HT-29 (cell line): ENCODE measurements at places on chromosomes 12 and 14. TPM values are rescaled to one million over a fixed set of nuclear protein-coding genes. Genes with fewer than 3 reads are reported as not detected.

- no peak for DNase-seq
Measured at GRCh38 chr12:93778306-93778705, 101.1 kb downstream of the CRADD start.

- no peak for DNase-seq
Measured at GRCh38 chr12:108811411-108812180, 45.8 kb downstream of the SSH1 start.

GRCh38 chr12:52151837-52152783, 39.7 kb downstream of the KRT80 start:
- peak; percentile 86 for DNase-seq

GRCh38 chr12:124426594-124427555, 132.0 kb downstream of the RFLNA start:
- no peak for DNase-seq

DNA sequence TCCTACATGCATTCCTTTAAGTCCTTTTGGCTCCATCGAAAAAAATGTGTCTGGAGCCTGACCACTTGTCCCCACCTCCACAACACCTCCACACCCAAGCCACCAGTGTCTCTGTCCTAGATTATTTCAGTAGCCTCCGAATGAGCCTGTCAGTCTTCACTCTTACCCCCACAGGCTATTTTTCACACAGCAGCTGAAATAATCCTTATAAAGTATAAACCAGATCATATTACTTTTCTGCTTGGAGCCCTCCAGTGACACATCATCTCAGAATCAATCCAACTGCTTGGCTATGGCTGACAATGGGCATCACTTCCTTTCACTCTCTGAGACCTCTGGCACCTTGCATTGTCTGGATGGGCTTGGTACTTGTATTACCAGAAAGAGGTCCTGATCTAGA, 44.9 kb downstream of the BBS10 start:
- DNase-seq, result no peak

HSPB8 gene
- 0.05 and 0.13 TPM in 2 replicates for total RNA-seq

DNA sequence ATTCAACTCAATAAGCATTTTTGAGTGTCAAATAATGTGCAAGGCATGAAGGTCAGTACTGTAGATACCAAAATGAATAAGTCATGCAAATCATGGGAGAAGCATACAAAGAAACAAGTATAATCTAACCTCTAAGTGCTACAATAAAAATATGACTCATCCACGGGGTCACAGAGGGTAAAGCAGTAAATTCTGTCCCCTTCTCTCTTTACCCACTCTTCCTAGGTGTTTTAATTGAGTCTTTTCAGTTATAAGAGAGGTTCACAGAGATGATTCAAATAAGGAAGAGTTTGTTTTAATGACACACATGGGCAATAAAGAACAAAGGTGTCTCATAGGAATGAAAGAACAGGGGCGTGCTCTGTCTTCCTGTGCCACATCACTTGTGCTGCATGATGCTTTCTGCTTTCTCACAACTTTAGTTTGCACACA, 71.5 kb upstream of the DAAM1 start:
- DNase-seq, result peak; percentile 77

GRCh38 chr14:94773655-94774343, 3.9 kb upstream of the GSC start:
- DNase-seq, result no peak

HAL gene
- total RNA-seq, result not detected in 2 replicates

DNA sequence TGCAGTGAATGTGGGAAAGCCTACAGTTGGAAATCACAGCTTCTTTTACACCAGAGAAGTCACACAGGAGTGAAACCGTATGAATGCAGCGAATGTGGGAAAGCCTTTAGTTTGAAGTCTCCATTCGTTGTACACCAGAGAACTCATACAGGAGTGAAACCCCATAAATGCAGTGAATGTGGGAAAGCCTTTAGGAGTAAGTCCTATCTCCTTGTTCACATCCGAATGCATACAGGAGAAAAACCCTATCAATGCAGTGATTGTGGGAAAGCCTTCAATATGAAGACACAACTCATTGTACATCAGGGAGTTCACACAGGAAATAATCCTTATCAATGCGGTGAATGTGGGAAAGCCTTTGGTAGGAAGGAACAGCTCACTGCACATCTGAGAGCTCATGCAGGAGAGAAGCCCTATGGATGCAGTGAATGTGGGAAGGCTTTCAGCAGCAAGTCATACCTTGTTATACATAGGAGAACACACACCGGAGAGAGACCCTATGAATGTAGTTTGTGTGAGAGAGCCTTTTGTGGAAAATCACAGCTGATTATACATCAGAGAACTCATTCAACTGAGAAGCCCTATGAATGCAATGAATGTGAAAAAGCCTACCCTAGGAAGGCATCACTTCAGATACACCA, 24.6 kb downstream of the ZNF26 start:
- DNase-seq, result no peak

NGB gene
- not detected in 2 replicates for total RNA-seq

DNA sequence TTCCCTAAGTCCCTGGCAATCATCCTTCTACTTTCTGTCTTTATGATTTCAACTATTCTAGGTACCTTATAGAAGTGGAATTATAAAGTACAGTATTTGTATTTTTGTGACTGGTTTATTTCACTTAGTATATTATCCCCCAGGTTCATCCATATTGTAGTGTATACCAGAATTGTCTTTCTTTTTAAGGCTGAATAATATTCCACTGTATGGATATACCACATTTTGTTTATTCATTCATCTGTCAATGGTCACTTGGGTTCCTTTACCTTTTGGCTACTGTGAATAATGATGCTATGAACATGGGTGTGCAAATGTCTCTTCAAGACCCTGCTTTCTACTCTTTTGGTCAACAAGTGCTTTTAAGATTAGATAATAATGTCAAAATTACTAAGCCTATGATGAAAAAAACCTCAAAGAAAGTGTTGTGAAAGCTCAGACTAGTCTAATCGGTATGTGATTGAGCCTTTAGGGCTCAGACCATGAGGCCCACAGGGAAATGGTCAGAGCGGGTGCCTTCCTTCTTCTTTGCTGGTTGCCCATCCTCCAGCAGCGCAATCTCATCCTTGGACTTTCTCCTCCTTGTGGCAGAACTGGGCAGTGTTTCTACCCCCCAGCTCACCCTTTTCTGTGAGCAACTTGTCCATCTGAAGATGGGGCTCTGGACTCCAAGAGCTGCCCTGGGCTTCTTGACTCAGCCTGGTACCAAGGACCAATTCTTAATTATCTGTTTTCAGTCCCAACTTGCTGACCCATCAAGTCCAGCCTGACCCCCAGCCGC, 105.4 kb downstream of the TTC8 start:
- no peak for DNase-seq

DNA sequence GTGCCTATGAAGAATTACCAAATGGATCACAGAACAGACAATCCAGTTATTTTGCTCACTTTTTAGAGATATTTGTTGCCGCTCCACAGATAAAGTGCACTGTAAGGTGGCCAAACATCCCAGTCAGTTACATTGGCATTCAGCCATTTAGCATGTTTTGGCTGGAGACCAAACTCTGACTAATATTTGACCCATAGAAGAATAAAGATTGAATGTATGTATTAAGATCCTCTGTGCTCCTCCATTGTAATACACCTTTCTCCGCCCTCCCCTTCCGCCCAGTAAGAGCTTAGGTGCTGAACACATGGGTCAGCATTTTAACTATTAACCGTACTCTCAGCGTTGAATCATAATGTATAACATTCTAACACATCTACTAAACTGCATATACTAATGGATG, 163.4 kb downstream of the ANO6 start:
- DNase-seq, result peak; percentile 92

GRCh38 chr14:76701436-76701835, 59.8 kb upstream of the VASH1 start:
- no peak for DNase-seq

POU6F1 gene
- 0.05 TPM in 1 of 2 replicates, not detected in the other for total RNA-seq

- peak; percentile 19 for DNase-seq
Measured at GRCh38 chr12:66131067-66131688, 628 bp upstream of the LLPH start.

GRCh38 chr14:37329189-37330001, 131.7 kb downstream of the MIPOL1 start:
- DNase-seq, result peak; percentile 71

GRCh38 chr14:40204441-40205175, 772.4 kb upstream of the FBXO33 start:
- DNase-seq, result no peak

AICDA gene
- not detected in 2 replicates for total RNA-seq

FOXN3 gene
- total RNA-seq, result 8.8 and 9.4 TPM in 2 replicates

GRCh38 chr12:30514666-30515065, 181.0 kb downstream of the IPO8 start:
- no peak for DNase-seq

GRCh38 chr14:50357124-50357523, 39.6 kb downstream of the CDKL1 start:
- DNase-seq, result no peak

- no peak for DNase-seq
Measured at GRCh38 chr12:4383304-4383865, 3.9 kb upstream of the FGF23 start.

DNA sequence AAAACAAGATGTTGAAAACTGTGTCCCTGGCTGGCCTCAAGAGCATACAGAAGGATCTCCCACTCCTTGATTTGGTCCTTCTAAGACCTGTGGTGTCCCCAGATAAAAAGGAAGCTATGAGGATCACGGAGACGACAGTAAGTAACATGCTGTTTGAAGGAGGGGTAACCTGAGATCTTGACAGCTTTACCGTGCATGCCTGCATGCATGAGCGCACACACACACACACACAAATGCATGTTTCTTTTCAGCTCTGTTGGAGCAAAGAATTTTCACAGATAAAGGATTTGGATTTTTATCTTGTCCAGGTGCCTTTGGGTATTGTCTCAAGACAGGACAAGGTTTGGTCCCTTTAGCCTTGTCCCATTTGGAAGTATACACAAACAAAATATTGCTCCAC, 411.6 kb upstream of the CCDC196 start:
- DNase-seq, result no peak

DNA sequence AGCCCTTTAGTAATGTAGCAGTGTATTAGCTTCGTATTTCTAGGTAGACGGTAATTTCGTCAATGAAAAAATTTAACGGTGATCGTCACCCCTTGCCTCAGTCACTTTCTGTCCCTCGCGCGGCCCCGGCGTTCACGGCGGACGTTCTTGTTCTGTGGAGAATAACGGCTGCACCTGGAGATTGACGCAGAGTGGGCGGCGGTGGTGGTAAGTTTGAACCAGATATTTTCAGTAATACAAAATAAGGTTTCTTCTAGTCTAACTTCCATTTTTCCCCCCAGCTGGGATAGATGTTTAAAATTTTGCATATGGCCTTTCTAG, 341 bp downstream of the ZNF10 start:
- DNase-seq, result no peak

DNA sequence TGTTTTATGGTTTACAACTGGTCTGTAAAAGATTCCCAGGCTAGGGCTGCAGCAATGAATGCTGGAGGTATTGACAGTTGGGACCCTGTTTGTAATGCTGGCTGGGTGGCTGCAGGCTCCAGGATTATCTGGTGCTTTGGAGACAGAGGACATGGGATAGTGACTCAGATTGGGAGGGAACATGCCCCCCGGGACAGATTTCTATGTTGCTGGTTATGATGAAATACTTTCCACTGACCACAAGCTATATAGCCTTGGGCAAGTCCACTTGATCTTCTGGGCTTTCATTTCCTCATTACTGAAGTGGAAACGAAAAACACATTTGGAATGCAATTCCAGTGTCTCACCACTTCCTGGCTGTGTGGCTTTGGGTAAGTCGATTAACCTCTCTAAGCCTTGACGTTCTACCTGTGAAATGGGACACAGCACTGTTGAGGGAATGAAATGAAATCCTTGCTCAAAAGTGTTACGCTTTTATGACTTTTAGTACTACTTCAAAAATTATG, 6.3 kb upstream of the TPCN1 start:
- peak; percentile 59 for DNase-seq

CMA1 gene
- total RNA-seq, result not detected in 2 replicates

GRCh38 chr14:83217492-83217891, 1683.8 kb upstream of the SEL1L start:
- DNase-seq, result no peak

MIP gene
- total RNA-seq, result 0.15 and 0.26 TPM in 2 replicates

GRCh38 chr14:44297437-44297836, 209.6 kb downstream of the FSCB start:
- no peak for DNase-seq

GRCh38 chr14:20180486-20180885, 10.2 kb upstream of the OR11G2 start:
- no peak for DNase-seq

- DNase-seq, result no peak
Measured at GRCh38 chr14:44279357-44279756, 227.7 kb downstream of the FSCB start.

PRH1 gene
- total RNA-seq, result 13.8 and 17.4 TPM in 2 replicates

DNA sequence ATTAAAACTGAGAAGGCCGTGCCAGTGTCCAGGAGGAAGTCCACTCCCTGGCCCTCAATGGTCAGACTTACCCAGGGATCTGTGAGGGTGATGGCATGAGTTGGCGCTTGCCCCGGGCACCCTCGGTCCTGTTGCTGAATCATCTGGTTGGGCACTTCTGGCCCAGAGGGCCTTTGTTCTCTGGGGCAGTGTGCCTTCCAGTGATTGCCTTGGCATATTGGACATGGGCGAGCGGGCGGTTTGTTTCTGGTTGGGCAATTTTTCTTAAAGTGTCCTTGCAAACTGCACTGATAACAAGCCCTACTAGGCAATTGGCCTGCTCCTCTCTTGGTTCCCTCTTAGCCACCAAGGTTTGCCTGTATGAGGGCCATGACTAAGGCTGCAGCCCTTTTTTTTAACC, 69.5 kb upstream of the ZDHHC17 start:
- DNase-seq, result no peak

DNA sequence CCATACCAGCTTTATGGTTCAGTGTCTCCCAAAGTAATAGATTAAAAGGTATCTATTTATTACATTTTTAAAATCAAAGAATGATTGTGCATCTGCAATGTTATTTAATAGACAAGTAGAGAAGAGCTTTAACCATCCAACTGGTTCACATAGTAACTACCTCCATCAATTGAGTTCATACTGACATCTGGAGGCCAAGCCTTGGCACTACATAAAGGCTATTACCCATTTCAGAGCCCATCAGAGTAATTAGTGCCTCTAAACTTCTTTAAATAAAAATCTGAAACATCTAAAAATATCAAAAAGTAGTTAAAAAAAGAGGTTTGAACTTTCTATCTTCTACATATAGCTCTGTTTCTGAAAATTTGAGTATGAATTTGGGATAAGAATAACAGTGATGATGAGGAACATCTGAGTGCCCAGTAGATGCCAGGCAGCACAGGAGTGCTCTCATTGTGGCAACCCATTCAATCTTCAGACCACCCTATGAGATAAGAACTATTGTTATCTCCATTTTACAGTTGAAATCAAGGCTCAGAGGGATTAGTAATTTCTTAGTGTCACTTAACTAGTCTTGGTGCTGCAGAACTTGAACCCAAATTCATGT, 132.9 kb upstream of the DAAM1 start:
- DNase-seq, result peak; percentile 35

GRCh38 chr12:101694297-101694848, 3.1 kb upstream of the CHPT1 start:
- no peak for DNase-seq
